ENCODE measurements at places on chromosomes 2 and 18. TPM values are rescaled to one million over a fixed set of nuclear protein-coding genes. Genes with fewer than 3 reads are reported as not detected.

SP140L gene
- total RNA-seq, result 39.0 TPM

CYP27C1 gene
- 0.73 TPM for total RNA-seq

RMDN2 gene
- 10.7 TPM for total RNA-seq

OR6B2 gene
- total RNA-seq, result not detected

TACR1 gene
- total RNA-seq, result 5.5 TPM

TNS1 gene
- 581 TPM for total RNA-seq

GALM gene
- total RNA-seq, result 12.7 TPM

All from ureter (tissue), 1 donor.